ENCODE measurements at places on chromosomes 16 and 17. TPM values are rescaled to one million over a fixed set of nuclear protein-coding genes. Genes with fewer than 3 reads are reported as not detected.

ALDH3A1 gene
- total RNA-seq = 0.17 TPM

MT1E gene
- total RNA-seq = 44.1 TPM

MYH2 gene
- 20,190 TPM for total RNA-seq

KCNH4 gene
- total RNA-seq = 0.08 TPM

MYH1 gene
- 166 TPM for total RNA-seq

DNA sequence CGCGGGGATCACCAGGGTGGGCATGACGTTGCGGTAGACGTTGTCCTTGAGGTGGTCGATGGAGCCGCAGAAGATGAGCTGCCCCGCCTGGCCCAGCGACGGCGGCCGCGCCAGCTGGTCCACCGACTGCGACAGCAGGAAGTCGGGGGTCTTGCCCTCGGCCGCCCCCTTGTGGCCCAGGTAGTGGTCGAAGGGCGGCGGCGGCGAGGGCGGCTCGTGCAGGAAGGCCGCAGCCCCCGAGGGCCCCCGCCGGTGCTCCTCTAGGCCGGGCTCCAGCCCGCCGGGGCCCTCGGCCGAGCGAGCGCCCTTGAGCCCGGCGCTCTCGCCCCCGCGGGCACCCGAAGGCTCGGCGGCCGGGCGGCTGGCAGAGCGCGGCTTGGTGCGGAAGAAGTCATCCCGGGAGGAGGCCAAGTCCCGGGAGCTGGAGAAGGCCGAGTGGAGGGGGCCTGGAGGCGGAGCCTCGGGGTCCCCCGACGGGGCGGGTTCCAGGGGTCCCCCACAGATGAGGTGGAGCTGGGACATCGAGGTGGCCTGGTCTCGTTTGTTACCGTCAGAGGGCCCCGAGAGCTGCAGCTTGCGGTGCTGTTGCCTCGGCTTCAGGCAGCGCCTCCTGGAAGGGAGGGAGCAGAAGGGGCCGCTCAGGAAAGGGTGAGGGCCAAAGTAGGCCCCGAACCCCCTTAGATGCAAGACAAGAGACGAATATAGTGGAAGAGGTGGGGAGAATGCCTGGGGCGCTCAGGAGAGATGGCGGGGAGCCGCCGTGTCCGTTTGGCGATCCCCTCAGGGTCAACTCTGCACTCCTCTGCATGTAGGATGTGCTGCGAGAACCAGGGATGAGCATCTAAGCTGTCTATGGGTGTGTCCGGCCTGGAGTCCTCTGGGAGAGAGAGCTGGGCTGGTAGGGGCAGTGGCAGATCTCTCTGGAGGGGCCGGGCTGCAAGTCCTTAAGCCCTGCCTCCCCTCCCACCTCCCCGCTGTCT is 8.8 kb downstream of the FAM171A2 start:
- no peaks in the 10 kb centered on the region for H3K36me3 ChIP-seq
- no peak overlapping the region for H3K27ac ChIP-seq
- no peaks in the 10 kb centered on the region for H3K4me1 ChIP-seq
- no peak overlapping the region for H3K4me3 ChIP-seq

DNA sequence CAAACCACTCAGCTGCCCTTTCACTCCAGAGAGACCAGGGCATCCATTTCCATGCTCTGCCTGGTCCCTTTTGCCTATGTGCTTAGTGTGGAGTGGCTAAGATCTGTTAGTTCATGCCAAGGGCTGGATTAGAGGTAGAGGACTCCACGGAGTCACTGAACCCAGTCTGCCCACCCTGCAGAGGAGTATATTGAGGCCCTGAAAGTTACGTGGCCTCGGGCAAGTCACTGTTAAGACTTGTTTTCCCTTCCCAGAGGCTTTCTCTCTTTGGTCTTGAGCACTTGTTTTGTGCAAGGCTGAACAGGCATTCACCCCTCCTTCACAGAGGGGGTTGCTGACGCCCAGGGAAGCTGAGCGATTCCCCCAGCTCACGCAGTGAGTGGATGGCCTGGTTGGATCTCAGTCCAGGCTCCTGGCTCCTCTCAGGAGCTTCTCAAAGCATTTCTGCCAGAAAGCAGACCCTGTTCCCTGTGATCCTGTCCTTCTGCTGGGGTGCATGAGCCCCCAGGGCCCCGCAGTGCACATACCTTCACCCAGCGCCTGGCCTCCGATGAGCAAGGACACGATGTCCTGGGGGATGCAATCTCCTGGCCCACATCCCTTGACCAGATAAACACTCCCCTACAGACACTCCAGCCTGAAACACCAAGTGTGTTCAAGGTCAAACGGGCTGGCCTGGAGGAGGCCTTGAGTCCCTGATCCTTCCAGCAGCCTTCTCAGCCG is 153.4 kb upstream of the GSE1 start:
- peaks cover 45% of the 10 kb centered on the region for H3K4me1 ChIP-seq
- H3K27me3 ChIP-seq = no peaks in the 10 kb centered on the region
- H3K4me3 ChIP-seq = no peak overlapping the region
- DNase-seq = peak; percentile 79
- no peaks in the 10 kb centered on the region for H3K36me3 ChIP-seq
- H3K27ac ChIP-seq = peak overlapping the region; percentile 21

DNA sequence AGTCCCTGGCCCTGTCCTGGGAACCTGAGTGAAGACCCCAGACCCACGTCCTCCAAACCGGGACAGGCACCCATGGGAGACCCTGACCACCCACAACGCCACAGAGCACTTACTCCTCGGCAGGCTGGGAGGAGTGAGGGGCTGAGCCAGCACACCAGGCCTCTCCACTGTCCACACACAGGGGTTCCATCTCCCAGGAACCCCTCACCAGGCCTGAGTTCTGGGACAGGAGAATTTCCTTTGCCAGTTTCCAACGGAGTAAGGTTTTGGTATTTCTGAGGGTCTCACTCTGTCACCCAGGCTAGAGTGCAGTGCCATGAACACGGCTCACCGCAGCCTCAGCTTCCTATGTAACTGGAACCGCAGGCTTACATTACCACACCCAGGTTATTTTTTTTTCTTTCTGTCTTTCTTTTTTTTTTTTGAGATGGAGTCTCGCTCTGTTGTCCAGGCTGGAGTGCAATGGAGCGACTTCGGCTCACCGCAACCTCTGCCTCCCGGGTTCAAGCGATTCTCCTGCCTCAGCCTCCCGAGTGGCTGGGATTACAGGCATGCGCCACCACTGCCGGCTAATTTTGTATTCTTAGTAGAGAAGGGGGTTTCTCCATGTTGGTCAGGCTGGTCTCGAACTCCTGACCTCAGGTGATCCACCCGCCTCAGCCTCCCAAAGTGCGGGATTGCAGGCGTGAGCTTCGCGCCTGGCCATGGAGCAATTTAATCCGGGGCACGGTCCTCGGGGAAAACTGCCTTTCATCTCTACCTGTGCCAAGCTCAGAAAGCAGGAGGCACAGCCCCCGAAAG is 1.6 kb downstream of the PGAP6 start:
- peaks cover 22% of the 10 kb centered on the region for H3K36me3 ChIP-seq
- no peak for DNase-seq
- no peak overlapping the region for H3K27ac ChIP-seq
- H3K4me1 ChIP-seq = peaks cover 27% of the 10 kb centered on the region
- peak overlapping the region; percentile 94 for H3K4me3 ChIP-seq

DNA sequence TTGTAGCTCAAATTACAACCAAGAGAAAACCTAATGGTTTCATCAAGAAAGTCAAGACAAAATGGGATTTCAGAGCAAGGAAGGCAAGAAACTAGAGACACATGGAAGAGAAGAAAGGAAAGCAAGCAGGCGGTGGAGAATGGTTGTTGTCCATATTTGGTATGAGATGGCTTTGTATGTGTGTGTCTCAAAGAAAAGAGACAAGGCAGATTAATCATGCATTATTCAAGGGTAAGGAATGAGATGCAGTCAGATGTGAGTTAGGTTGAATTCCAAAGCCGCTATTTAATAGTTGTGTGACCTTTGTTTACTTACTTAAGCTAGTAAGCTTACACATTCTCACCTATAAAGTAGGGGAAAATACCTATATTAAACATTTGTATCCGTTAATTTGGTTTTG is 1029.6 kb downstream of the CDH11 start:
- no peaks in the 10 kb centered on the region for H3K36me3 ChIP-seq
- DNase-seq = no peak
- no peak overlapping the region for H3K27ac ChIP-seq

DNA sequence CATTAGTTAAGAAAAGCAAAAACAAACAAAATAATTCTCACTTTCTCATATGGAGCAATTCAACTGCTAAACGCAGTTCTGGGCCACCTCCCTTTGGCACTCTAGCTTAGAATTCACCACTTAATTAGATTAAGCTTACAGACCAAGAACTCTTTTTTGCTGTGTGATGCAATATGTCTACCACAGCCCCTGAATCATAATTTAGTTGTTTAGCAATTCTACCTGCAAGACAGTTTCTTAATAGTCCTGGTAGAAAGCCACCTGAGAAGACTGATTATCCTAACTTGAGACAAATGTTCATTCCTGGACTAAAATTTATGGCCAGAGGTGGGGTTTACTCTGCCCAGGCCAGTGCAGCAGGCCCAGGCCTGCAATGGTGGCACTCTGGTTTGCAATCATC is 205.9 kb downstream of the HS3ST3A1 start:
- no peak overlapping the region for H3K4me3 ChIP-seq
- H3K36me3 ChIP-seq = no peaks in the 10 kb centered on the region
- no peaks in the 10 kb centered on the region for H3K27me3 ChIP-seq
- H3K27ac ChIP-seq = no peak overlapping the region

DNA sequence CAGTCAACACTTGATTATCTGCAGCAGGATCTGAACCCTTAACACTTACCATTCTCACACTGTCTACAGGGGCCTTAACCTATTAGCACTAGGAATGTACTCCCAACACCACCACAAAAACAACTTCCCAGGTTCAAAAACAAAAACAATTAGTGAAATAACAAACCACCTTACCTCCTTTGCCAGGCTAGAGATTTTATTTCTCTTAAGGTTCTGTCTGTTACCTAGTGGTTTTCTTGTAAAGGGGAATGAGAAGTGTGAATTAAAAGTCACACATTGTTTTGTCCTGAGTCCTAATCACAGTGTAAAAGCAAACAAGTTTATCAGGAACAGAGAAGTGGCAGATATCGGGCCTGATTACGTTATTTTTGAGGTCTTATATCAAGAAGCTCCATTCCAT is 9.7 kb downstream of the SMARCE1 start:
- H3K4me1 ChIP-seq = no peaks in the 10 kb centered on the region
- H3K27ac ChIP-seq = no peak overlapping the region
- no peak overlapping the region for H3K4me3 ChIP-seq
- DNase-seq = no peak
- no peaks in the 10 kb centered on the region for H3K27me3 ChIP-seq
- H3K36me3 ChIP-seq = no peaks in the 10 kb centered on the region

- no peaks in the 10 kb centered on the region for H3K36me3 ChIP-seq
- no peak overlapping the region for H3K4me3 ChIP-seq
- no peak for DNase-seq
- no peak overlapping the region for H3K27ac ChIP-seq
- no peaks in the 10 kb centered on the region for H3K4me1 ChIP-seq
Observed at GRCh38 chr16:78729687-78730086, 630.2 kb downstream of the WWOX start.

GRCh38 chr17:68835071-68835470 is 120.1 kb downstream of the ABCA8 start:
- no peaks in the 10 kb centered on the region for H3K4me1 ChIP-seq
- DNase-seq = no peak
- H3K27ac ChIP-seq = no peak overlapping the region
- H3K4me3 ChIP-seq = no peak overlapping the region
- H3K36me3 ChIP-seq = no peaks in the 10 kb centered on the region
- H3K27me3 ChIP-seq = no peaks in the 10 kb centered on the region

GRCh38 chr16:13231365-13231764 is 330.0 kb downstream of the SHISA9 start:
- no peaks in the 10 kb centered on the region for H3K36me3 ChIP-seq
- no peak overlapping the region for H3K27ac ChIP-seq
- no peaks in the 10 kb centered on the region for H3K4me1 ChIP-seq
- H3K4me3 ChIP-seq = no peak overlapping the region

Measured in psoas muscle (tissue), 8 donors.